ENCODE measurements at places on chromosomes 3 and 15.
A peak's percentile ranks its signal among the peaks of the same experiment; 100 is the strongest.

- DNase-seq: no peak
Measured at GRCh38 chr3:160473978-160474377, 24.4 kb upstream of the TRIM59 start.

GRCh38 chr3:127800508-127800907 is 21.8 kb downstream of the MGLL start:
- no peak for DNase-seq

DNA sequence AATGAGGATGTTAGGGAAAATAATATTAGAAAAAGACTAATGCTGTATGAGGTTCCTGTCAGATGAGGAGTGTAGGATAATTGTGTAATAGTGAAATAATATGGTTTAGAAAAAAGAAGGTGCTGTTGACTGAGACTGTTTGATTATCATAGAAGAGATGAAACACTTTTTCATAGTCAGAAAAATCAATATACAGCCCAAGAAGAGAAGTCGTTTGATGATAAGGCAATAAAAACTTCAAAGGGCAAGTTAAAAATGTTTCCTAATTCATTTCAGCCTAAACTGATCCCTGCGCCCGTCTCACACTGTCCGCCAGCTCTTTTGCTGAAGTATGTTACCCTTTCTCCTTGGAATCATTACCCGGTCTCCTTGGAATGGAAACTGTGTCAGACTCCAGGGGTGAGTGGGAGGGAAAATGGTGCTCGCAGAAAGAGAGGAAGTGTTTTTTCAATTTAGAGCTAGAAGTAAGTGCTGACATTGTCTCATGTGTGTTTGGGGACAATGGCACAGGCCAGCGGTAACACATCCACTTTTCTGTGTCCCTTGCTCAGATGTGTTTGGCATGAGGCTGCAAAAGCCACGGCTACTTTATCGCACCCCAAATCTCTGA is 23.6 kb downstream of the DUT start:
- no peak for DNase-seq

DNA sequence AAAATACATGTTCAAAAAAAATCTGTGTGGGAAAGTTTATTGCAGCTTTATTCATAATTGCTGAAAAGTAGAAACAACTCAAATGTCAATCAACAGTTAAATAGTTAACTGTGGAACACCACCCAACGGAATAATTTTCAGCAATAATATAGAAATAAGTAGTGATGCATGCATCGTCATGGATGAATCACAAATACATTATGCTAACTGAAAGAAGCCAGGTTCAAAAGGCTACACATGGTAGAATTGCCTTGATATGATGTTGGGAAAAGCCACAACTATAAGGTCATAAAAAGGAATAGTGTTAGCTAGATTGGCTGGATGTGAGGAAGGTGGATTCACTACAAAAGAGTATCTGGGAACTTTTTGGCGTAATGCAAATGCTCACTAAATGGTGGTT is 82.0 kb downstream of the GMNC start:
- DNase-seq: no peak

DNA sequence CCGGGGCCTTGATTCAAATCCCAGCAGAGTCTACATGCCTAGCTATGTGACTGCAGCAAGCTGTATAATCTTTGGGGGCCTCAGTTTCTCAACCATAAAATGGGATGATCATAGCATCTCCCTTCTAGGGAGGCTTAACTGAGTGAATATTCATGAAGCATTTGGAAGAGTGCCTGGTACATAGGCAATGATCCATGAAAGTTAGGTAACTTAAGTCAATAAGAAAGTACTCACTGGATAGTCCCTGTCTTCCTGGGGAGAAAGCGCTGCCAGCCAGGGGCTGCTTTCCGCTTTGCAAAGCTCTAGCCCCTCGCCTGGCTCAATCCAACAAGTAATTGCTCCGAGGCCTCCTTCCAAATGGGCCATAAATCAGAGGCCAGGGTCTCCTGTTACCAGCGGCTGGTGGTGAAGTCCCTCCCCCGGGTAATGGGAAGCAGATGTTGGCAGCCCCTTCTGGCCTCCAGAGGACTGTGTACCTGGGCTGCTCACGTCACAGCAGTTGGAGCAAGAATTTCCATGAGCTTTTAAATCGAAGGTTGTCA is 521.9 kb upstream of the PROK2 start:
- no peak for DNase-seq

GRCh38 chr15:49148727-49149126 is 6.7 kb downstream of the COPS2 start:
- DNase-seq: no peak

DNA sequence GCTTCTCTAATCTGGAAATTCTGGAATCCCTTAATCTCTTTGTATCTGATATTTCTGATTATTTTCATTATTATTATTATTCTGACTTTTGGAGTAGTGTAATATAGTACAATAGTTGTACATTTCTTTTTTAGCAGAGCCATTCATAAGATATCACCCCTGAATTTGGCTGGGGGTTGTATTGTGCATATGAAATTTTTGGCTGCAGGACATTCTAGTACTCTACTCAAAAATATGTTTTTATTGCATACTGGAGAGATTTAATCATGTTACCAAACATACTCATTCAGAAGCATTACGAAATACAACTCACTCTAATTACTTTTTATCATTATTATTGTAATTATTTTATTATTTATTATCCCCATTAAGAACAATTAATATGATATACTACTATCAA is 589.7 kb upstream of the KCNMB2 start:
- DNase-seq: no peak

- DNase-seq: no peak
Measured at GRCh38 chr3:114496021-114496434, 202.2 kb downstream of the TIGIT start.

DNA sequence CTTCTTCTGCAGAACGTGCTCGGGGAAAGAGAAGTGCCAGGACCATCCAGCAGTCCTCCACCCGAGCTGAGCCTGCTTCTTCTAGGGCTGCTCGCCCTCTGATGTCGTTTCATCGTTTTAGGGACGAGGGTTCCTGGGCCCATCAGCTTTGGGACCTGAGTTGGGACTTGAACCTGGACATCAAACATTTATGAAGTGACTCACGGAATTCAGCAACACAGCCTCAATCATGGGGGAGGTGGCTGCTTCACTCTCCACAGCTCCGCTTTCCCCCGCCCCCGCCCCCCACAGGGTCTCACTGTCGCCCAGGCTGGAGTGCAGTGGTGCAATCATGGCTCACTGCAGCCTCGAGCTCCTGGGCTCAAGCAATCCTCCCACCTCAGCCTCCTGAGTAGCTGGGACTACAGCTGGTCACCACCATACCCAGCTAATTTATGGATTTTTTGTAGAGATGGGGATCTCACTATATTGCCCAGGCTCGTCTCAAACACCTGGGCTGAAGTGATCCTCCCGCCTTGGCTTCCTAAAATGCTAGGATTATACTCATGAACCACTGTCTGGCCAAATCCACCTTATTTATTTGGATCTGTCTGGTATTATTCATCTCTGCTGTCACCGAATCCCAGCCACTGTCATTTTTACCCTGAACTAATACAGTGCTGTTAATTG is 725 bp upstream of the SCAMP2 start:
- no peak for DNase-seq

DNA sequence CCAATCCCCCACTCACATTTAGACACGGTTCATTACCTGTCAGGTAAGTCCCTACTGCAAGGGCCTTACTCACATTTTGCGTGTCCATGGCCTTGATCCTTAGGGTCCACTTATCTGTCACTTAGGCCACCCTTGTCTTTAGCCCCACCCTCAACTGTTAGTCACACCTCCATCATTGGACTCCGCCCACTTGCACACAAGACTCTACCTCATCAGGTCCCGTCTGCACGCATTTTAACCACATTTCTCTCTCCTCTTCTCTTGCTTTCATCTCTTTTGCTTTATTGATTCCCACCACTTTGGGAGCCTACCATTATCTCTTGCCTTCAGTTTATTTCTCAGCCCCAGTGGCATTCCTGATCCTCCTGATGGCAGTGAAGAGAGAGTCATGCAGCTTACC is at the start of gene IQCF6:
IQCF6 (minus strand) TSS at position 101 of the 400 bp plus-strand sequence; CDS start at position 88, 13 bp downstream.
- no peak for DNase-seq

DNA sequence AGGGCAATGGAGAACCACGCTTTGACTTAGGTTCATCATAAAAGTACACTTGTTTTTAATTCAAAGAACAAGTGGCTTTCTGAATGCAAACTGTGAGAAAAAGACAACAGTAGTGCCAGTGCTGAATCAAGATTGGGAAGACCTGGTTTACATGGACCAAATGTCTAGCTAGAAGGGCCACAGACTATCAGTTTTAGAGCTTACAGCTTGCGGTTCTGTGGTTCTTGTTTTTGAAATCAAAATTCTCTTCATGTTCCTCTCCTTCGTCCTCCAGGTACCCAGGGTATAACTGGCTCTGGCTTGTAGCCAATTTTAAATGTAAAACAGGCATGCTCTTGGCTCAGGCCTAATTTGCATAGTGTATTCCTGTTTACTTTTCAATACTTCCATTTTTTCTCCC is 124.6 kb downstream of the TGFBR2 start:
- no peak for DNase-seq

DNA sequence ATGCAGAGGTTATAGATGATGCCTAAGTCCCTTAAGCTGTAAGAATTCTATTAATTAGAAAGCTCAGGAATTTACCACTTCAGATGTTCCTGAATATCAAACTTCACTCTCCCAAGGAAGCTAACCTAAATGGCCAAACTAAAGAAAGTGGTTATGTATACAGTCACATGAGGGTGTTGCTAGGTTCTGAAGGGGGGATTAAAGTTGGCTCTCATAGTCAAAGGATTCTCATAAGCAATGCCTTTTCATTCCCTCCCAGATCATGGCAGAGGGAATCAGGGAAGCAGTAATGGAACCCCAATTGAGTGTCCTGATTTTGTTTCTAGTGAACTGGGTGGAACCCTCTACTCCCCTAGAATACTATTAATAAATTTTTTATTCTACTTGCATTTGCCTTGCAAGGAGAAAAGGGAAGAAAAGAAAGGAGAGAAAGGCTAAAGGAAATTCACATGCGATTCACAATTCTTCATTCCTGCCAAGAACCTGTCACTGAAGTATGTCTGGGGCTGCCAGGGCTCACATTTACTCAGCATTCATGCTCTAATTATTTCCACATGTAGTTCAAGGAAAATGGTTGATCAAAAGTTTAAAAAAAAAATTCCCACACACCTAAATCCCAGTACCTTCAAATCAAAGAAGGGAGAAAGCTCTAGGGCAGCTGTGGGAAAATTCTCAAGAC is 25.1 kb downstream of the FSTL1 start:
- no peak for DNase-seq

GRCh38 chr15:30991255-30992235 is at the start of gene MTMR10:
Gene MTMR10 (minus strand): TSS chr15:30991628. CDS start chr15:30991506, 122 bp downstream.
- DNase-seq: peak; percentile 85

GRCh38 chr15:72358650-72359171 is 17.1 kb downstream of the HEXA start:
- DNase-seq: no peak

DNA sequence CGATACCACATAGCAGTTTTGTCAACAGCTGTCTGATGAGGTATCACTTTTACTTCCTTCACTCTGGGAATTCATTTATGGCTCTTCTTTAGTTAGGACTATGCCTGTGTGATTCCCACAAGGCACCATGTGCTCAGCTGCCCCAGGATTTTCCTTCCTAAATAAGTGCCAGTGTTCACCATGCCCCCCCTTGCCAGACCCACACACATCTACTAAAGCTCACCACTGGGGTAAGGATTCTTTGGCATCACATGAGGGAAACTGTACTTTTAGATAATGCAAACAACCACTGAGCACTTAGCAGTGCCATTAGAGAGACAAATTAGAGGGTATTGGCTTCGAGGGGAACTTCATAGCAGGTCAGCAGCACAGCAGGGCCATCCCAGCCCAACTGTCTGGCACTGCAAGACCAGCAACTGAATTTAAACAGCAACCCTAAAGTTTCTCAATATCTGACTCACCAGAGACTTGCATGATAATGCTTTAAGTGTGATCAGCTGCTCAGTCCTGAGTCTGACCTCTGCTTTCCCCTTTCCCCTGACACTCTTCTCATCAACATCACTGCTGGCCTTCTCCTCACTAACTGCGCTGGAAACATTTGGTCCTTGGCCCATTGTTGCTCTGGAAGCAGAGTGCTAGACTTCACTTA is 114.3 kb downstream of the STAC start:
- no peak for DNase-seq

DNA sequence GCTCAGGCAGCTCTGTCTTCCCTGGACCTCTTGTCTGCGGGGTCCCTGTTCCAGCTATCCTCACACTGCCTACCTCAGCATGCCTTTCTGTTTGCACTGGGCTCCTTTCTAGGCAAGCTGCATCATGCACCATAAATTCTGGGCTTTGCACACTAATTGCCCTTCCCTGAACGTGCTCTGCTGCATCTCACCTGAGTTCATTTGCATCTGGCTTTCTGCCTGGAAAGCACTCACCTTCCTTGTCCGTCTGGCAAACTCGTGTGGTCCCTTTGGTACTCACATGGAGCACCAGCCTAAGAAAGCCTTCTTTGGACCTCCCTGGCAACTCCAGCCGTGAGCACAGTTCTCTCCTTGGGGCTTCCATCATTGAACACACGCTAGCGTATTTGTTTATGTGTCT is 365.6 kb downstream of the SV2B start:
- DNase-seq: no peak

DNA sequence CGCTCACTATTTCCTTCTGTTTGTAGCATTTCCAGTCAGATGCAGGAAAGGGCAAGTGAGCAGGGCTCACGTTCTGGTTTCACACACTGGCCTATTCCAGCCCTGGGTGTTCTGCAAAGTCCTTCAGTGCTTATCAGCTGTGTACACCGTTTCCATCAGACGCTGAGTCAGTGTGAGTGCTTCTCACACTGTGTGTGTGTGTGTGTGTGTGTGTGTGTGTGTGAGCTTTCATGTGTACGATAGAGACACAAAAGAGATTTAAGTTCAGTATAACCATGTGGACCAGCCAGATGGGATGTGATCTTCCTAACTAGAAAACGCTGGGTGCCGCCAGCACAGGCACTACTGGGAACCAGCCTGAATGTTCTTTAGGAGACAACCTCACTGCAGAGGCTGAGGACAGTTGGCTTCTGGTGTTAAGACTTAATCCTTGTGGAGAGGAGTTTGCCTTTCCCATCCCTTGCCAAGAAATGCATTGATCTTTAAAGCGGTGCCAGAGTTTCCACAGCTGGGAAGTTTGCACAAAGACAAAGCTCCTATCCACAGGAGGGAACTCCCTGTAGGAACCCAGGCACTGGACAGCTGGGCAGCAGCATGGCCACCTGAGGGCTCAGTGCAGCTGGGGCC is 3.9 kb upstream of the CHSY1 start:
- no peak for DNase-seq

GRCh38 chr3:100044369-100044768 is 69.9 kb downstream of the FILIP1L start:
- DNase-seq: no peak

- DNase-seq: no peak
Measured at GRCh38 chr3:156642750-156643728, 31.4 kb upstream of the TIPARP start.

Measured in ecto neural progenitor cell (in vitro differentiated cells).